ENCODE measurements at places on chromosomes 11 and 22.

GRCh38 chr11:133323354-133323753 lies 208.9 kb downstream of the OPCML start:
- DNase-seq = no peak

DNA sequence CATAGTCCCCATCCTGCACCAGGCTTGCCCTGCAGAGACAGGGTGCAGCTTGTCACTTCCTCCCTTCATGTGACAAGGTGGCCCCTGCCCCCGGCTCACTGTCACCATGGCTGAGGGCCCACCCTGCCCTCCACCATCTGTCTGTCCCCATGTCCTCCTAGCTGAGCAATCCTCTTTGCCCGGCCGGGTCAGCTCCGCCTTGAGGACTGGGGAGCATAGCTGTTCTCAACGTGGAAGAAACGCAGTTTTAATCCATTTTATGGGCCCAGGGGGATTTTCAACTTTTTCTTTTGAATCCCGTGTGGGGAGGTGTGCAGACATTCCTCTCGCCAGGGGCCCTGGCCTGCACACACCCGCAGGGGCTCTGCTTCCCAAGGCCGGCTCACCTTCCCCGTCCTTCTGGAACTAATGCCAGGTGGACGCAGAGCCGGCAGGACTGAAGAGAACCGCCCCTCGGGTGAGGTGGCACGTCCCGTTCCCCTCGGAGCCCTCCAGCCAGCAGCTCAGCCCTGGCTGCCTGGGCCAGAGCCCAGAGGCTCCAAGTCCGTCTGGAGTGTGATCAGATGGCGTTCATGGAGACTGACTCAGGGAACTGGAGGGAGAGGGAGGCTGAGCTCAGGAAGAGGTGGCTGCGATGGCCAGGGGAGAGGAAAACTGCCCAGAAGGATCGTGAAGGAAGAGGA lies 1108.7 kb downstream of the BRD1 start:
- peak; percentile 67 for DNase-seq

- no peak for DNase-seq
Observed at GRCh38 chr11:119663279-119663678, 65.7 kb downstream of the NECTIN1 start.

- DNase-seq = no peak
Observed at GRCh38 chr11:45150943-45151342, 4.5 kb downstream of the PRDM11 start.
